ENCODE measurements at places on chromosomes 13 and 19.

GRCh38 chr13:101111894-101112293, 304.4 kb downstream of the NALCN start:
- DNase-seq, result no peak
- H3K27me3 ChIP-seq, result no peaks in the 10 kb centered on the region
- no peak overlapping the region for H3K27ac ChIP-seq
- H3K4me3 ChIP-seq, result no peak overlapping the region
- no peaks in the 10 kb centered on the region for H3K36me3 ChIP-seq

GRCh38 chr13:49248622-49249002, 887 bp downstream of the CDADC1 start:
- no peaks in the 10 kb centered on the region for H3K27me3 ChIP-seq
- peak overlapping the region; percentile 76 for H3K4me3 ChIP-seq
- H3K36me3 ChIP-seq, result no peaks in the 10 kb centered on the region

DNA sequence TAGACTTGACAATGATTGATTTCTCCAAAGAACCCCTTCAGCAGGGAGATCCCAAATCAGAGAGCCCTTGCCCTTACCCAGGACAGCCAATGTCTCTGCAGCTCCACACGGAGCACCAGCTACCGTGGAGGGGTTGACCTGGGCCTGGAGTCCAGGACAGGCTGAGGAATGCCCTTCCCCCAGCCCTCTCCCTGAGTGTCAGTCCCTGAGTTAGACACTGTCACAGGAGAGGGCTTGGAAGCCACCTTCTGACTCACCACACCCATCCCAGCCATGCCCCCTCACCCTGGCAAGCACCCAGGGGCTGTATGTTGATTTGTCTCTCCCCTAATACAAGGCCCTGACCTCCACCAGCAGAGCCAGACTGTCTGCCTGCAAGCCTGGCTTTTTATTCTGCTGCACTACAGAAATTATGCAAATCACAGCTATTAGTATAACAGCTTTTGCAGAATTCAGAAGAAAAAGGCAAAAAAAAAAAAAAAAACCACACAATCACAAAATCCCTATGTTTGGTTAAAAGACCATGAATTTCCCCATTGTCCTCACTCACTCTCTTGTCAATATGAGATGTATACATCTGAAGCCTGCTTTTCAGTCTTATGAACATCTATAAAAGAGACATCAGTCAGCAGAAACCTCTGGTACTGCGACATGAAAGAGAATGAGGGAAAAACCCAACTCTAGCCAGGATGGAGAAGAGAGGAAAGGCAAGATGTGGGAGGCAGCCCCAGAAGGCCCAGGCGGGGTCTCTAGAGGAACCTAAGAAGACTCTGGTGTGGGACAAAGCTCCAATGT, 240.7 kb downstream of the UQCRFS1 start:
- H3K27me3 ChIP-seq, result no peaks in the 10 kb centered on the region
- H3K4me1 ChIP-seq, result peaks cover 5% of the 10 kb centered on the region
- H3K36me3 ChIP-seq, result no peaks in the 10 kb centered on the region
- no peak overlapping the region for H3K27ac ChIP-seq

DNA sequence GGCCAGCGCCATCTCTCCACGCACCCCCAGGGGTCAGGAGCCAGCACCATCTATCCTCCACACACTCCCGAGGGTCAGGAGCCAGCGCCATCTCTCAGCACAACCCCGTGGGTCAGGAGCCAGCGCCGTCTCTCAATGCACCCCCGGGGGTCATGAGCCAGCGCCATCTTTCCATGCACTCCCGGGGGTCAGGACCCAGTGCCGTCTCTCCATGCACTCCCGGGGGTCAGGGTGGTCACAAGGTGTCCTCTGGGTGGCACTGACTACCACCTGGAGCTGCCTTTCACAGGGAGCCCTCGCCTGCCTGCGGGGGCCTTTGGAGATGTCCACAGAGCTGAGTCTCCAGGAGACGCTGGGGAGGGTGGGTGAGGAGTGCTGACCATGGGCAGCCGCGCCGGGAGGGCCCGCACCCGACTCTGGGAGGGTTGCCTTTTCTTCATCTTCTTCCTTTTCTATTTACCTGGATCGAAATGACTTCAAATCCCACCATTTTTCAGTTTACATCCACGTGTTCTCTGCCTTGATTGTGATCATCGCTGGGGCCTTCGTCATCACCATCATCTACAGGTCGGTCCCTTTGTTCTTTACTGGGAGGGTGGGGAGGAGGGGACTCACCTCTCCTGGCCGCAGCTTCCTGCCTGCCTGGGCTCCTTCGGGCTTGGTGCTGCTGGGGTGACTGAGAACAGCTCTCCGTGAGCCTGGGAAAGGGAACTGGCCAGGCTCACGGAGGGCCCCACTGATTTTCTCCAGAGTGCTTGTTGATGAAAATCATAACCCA, 19.1 kb downstream of the TEX29 start:
- H3K27me3 ChIP-seq, result no peaks in the 10 kb centered on the region
- no peak overlapping the region for H3K4me3 ChIP-seq
- no peak overlapping the region for H3K27ac ChIP-seq
- DNase-seq, result no peak
- H3K4me1 ChIP-seq, result no peaks in the 10 kb centered on the region

Measured in neural progenitor cell (in vitro differentiated cells).